ENCODE measurements at places on chromosomes 1 and 21. TPM values are rescaled to one million over a fixed set of nuclear protein-coding genes. Genes with fewer than 3 reads are reported as not detected.

Gene TPTE
- not detected for total RNA-seq

Gene ERG
- total RNA-seq, result 39.3 TPM

Gene GNAT2
- total RNA-seq, result 0.49 TPM

Gene SPATC1L
- 3.1 TPM for total RNA-seq

Gene RXRG
- not detected for total RNA-seq

Gene KIF26B
- under 0.01 TPM for total RNA-seq

Gene OR14C36
- not detected for total RNA-seq

Gene RASAL2
- 33.6 TPM for total RNA-seq

Gene CRP
- total RNA-seq, result not detected

Data from bladder microvascular endothelial cell (primary cell).